ENCODE measurements at places on chromosomes 2 and 18.

GRCh38 chr2:42567806-42568400, 529 bp upstream of the MTA3 start:
- no peak for DNase-seq

DNA sequence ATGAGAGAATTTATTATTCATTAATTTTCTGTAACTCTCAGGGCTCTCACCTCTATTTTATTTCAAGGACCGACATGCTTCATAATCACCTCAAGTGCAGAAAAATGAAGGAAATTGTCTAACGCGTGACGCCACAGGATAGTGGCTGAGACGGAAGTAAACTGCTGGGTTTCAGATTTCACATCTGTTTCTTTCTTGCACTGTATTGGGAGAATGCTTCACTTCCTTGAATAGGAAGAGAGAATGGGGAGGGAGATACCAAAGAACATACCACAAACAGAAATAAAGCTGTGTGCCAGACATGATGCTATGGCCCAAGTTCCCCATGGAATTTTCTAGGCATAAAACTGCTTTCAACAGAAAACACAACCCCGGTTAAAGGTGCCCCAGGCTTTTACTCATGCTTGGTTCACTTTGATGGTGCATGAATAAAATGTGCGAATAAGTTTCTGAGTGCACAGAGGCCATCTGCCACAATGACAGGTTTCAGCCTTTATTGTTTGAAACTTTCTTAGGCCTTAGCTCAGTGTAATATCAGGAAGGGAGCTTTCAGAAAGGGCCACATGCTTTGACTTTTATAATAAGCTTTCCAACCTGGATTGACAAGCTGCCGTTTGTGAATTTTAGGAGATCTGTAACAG, 1116.4 kb downstream of the SOCS6 start:
- no peak for DNase-seq

DNA sequence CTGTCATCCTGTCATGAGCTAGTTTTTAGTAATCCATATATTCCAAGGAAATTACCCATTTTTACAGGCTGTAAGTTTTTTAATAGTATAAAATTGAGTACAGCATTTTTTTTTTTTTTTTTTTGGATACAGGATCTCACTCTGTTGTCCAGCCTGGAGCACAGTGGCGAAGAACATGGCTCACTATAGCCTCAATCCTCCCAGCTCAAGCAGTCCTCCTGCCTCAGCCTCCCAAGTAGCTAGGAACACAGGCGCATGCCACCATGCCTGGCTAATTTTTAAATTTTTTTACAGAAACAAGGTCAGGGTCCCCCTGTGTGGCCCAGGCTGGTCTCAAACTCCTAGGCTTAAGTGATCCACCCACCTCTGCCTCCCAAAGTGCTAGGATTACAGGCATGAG, 56.5 kb downstream of the ANKRD12 start:
- DNase-seq = no peak

DNA sequence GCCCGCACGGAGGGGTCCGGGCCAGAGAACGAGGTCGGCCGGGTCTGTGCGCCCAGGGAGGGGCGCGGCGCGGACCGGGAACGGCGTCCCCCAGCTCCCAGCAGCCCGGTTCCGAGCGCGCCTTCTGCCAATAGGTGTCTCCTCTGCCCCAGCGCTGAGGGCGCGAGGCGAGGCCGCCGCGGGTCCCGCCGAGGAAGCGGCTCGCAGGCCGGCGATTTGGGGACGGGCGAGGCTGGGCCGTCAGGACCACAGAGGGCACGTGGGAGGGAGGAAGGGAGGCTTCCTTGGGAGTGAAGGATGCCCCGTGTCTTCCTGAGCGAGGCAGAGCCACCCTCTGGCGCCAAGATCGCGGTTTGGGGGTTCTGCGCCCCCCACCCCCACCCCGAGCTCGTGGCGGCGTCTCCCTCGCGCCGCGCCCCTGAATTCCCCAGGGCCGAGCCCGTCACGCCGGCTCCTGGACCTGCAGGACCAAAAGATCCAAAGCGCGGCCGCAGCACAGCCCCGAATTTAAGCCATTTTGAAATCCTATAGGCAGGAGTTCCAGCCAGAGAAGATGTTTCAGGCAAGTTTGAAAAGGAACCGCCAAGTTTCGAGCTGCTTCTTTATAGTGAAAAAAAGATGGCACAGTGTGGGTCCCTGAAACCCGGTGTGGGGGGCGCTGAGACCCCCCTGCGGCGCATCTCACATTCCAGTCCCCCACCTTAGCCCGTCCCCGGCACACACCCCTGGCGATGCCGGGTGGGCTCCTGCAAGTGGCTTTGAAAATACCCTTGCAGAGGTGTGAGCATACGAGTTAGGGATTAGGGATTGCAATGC, 909 bp downstream of the NFATC1 start:
- no peak for DNase-seq

- DNase-seq = no peak
These were observed 12.7 kb downstream of the ABCB11 start for GRCh38 chr2:169018390-169018789.

- no peak for DNase-seq
These were observed 111.7 kb downstream of the PARD3B start for GRCh38 chr2:204657024-204657423.

GRCh38 chr2:3361518-3362389, 15.9 kb downstream of the EIPR1 start:
- DNase-seq = no peak

- DNase-seq = no peak
These were observed 6.5 kb upstream of the ACTG2 start for GRCh38 chr2:73886357-73886756.

DNA sequence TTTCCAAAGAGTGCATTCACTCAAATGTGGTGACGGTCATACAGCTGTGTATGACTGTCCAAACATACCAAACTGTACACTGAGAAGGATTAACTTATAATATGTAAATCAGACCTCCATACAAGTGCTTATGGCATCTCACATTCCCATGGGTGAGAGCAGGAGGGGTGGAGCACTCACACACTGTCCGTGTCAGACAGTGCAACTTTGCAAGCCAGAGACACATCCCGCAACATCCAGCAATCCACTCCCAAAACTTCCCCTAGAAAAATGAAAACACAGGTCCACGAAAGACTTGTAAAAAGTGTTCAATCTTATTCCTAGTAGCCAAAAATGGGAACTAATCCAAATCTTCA, 36.4 kb downstream of the FAM168B start:
- no peak for DNase-seq

- no peak for DNase-seq
These were observed 1.8 kb downstream of the WNT10A start for GRCh38 chr2:218882461-218882816.

- DNase-seq = no peak
These were observed 3.6 kb downstream of the TMEM177 start for GRCh38 chr2:119682578-119682977.

- no peak for DNase-seq
These were observed 9.4 kb downstream of the ADAM23 start for GRCh38 chr2:206452750-206453149.

DNA sequence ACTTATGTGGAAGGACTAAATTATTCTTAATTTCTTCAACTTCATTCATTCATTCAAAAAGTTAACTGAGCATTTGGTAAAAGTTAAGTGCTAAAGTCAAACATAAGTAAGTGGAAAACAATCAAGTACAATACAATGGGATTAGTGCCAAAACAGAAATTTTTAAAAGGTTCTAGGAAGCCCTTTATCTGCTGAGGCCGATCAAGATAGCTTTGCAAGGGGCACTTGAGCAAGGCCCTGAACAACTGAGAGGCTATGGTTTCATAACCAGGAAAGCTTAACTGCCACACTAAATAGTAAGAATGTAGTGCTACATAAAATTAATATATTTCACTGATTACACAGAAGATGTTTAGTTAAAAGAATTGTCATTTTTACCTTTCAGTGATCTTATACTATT, 76.5 kb downstream of the NOL10 start:
- DNase-seq = no peak

DNA sequence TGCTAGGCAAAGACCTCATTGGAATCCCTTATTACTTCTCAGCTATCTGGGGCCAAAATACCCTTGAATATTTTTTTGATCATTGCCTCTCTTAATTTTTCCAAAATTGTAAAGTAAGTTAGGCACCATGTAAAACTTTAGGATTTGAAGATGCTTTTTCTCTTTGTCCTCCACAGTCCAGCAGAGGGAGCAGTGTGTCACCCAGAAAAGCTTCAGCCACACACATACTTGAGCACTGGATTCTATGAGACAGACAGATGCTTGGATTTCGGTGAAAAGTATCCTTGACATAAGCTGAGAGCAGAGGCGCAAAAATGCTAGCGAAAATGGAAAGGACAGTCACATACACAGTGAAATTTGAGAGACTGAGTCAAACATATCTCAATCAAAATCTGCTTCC, 74.7 kb upstream of the KCNJ3 start:
- DNase-seq = no peak

- DNase-seq = no peak
These were observed at the start of gene DCTN1 for GRCh38 chr2:74379851-74380789. Gene DCTN1 (minus strand): TSS chr2:74380311. CDS start chr2:74380037, 274 bp downstream.

GRCh38 chr2:44246840-44247369, 28.4 kb upstream of the SLC3A1 start:
- DNase-seq = no peak

DNA sequence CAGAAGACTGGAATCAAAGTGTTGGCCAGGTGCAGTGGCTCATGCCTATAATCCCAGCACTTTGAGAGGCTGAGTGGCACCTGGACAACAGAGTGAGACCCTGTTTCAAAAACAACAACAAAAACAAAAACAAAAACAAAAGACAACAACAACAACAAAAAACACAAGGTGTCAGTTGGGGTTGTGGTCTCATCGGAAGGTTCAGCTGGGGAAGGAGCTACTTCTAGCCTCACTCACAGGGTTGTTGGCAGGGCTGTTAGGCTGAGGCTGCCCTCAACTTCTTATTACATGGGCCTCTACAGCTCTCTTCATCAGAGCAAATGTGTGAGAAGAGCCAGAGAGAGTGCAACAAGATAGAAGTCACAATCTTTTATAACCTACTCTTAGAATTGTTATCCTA, 34.6 kb upstream of the CAB39 start:
- DNase-seq = no peak

DNA sequence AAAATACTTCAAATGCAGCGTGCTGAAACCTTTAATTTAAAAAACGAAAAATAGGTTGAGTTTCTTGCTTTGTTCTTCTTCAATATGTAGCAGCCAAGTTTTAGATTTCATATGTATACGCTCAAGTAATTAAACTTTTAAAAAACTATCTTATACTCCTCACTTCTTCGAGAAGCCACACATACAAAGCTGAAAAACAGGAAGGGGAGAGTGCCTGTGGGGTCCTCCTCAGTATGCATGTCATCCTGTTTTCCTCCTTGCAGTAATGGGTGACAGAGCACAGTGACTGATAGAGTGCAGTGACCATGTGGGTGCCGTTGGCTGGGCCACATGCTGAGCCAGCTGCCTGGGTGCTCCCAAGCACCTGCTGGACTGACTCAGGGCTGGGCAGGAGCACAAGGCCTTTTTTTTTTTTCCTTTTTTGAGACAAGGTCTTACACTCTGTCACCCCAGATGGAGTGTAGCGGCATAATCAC, 33.3 kb downstream of the UXS1 start:
- DNase-seq = no peak

DNA sequence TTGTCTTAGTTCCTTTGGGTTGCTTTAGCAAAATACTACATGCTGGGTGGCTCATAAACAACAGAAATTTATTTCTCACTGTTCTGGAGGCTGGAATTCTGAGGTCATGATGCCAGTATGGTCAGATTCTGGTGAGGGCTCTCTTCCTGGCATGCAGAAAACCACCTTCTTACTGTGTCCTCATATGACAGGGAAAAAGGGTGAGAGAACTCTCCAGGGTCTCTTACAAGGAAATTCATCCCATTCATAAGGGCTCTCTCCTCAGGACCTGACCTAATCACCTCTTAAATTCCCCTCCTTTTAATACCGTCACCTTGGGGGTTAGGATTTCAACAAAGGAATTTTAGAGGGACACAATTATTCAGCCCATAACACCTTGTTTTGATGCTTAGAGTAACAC, 243.1 kb upstream of the TNP1 start:
- DNase-seq = no peak

GRCh38 chr2:26072925-26073768, 39.3 kb downstream of the RAB10 start:
- DNase-seq = no peak

DNA sequence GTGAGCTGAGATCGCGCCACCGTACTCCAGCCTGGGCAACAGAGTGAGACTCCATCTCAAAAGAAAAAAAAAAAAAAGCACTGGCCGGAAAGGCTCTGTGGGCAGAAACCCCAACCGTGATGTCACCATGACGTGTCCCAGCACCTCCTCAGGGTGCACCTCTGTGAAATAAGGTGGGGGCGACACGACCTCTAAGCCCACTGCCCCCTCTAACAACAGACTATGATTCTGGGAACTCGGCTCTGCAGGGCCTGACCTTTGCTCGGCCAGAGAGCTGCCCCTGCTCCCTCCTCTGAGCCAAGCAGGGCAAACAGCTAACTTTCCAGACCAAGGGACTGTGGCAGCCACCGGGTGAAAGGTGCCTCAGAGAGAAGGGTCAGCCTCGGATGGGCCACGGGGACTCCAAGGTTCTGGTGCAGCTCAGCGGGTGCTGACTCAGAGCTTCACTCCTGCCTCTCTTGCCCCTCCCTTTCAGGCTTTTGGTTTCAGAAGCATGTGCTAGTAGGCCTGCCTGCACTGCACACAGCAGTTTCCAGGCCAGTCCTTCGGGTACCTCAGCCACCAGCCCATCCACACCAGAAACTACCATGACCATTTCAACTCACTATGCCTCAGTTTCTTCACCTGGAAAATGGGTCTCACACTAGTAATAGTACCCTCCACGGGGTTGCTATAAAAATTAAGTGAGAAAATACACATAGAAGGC, 8.0 kb downstream of the TMBIM1 start:
- DNase-seq = no peak

Data from CMK (cell line).